SK-N-SH (cell line): ENCODE measurements at places on chromosomes 16 and 17. TPM values are rescaled to one million over a fixed set of nuclear protein-coding genes. Genes with fewer than 3 reads are reported as not detected.

KRTAP3-3 gene
- not detected in 2 replicates for polyA plus RNA-seq

OR1F1 gene
- 0.54 and 0.71 TPM in 2 replicates for polyA plus RNA-seq

DNA sequence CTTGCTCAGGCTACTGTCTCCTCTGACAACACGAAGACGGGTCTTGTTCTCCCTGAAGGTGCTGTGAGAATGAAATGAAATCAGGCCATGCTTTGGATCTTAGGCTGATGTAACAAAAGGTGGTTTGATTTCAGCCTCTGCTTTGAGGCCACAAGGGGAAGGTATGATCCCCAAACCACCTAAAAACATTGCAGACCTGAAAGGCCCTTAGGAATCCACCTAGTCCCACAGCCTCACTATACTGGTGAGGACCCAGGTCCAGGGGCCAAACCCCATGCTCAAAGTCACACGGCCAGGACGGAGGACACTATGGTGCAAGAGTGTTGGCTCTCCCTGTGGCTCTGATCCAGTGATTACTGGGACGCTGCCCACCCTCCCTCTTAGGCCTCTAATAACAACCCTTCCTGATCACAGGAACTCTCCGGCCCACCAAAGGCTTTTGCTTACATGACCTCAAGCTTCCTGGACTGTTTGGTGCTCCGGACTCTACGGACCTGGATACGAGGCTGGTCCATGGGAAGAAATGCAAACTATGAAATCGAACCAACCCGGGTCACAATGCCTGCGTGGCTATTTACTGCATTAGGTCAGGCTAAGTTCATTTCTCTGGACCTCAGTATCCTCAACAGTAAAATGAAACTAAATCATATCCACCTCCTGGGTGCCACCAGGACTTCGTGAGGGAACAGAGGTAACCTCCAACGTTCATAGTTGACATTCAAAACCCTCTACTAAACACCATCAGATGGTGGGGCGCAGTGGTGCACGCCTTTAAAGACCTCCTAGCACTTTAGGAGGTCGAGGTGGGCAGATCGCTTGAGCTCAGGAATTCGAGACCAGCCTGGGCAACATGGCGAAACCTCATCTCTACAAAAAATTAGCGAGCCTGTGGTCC, 1.5 kb downstream of the TRIM25 start:
- no peak for DNase-seq

CHTF8 gene
- 83.0 and 96.6 TPM in 2 replicates for polyA plus RNA-seq

DNA sequence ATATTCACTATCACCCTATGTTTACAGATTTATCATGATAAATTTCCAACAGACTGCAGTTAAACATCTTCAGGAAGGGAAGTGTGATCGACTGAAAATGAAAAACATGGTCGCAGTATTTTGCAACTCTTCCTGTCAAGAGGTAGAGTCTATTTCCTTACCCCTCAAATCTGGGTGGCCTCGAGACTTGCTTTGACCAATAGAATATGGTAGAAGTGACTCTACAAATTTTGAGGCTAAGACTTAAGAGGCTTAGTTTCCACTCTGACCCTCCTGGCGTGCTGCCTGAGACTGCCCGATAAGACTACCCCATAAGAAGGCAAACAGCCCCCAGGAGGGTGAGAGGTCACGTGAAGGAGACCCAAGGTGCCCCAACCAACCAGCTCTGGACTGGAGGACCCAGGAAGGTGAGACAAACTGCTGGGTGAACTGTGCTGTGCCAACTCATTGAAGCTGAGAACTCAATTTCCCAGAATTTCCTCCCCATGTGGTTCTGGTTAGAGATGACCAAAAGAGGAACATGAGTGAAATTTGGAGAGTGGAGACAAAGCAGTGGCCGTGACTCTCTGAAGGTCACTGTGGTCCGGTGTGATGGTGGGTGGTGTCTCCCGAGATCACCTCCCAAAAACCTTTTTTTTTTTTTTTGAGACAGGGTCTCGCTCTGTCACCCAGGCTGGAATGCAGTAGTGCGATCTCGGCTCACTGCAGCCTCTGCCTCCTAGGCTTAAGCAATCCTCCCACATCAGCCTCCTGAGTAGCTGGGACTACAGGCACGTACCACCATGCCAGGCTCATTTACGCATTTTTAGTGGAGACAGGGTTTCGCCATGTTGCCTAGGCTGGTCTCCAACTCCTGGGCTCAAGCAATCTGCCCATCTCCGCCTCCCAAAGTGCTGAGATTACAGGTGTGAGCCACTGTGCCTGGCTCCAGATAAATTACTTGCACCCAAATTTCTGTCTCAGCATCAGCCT, 38.2 kb upstream of the LITAF start:
- no peak for DNase-seq

- DNase-seq: no peak
These were observed 283.6 kb upstream of the SALL1 start for GRCh38 chr16:51434567-51435198.

- peak; percentile 94 for DNase-seq
These were observed 3.0 kb downstream of the CBX8 start for GRCh38 chr17:79793924-79794304.

GRCh38 chr16:6926341-6926740, 406.3 kb upstream of the RBFOX1 start:
- no peak for DNase-seq

DOC2A gene
- polyA plus RNA-seq: 10.3 and 10.4 TPM in 2 replicates

- DNase-seq: no peak
These were observed 76.9 kb upstream of the ZFHX3 start for GRCh38 chr16:73124665-73125375.

GRCh38 chr17:10633738-10634379, 23.2 kb downstream of the MYH3 start:
- no peak for DNase-seq

GRCh38 chr17:74712301-74712700, 422 bp downstream of the CD300LF start:
- no peak for DNase-seq

CD79B gene
- polyA plus RNA-seq: 0.06 and 0.10 TPM in 2 replicates

DNA sequence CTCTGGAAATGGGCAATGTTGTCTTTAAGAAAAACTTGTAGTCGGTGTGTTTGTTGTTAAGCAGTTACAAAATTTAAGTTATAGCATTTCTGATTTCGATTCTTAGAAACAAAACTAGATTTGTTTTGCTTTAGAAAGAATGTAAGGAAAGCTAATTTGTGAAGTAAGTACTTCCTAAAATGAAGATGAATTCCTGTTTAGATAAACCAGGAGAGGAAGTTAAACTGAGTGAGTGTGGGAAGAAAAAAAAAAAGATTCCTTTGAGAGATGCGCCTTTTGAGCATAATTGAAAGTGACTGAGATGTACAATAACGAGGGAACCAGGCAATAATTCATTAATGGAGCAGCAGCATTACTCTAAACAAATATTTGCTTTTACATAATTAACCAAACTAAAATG, 52.4 kb upstream of the ALOX12 start:
- DNase-seq: no peak

PNMT gene
- 0.05 and 0.07 TPM in 2 replicates for polyA plus RNA-seq
